ENCODE measurements at places on chromosomes 12 and 14.

DNA sequence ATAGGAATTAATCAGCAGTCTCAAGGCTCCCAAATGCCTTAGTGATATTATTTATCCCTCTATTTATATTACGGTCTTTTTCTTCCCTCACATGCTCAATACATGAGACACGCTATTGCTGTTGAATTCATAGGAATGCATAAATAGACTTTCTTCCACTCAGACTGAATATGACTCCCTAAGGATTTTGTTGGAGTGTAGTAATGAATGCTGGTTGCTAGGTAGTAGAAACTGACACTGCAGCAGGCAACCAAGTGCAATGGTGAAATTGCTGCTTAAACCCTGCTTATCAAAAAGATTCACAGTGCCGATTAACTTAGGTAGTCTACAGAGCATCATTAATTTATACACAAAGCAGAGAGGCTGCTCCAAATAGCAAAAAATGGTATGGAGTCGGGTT lies 168.2 kb downstream of the KCNC2 start:
- DNase-seq = no peak

GRCh38 chr14:97916669-97917568 lies 1119.7 kb downstream of the VRK1 start:
- DNase-seq = no peak

- peak; percentile 42 for DNase-seq
Observed at GRCh38 chr12:113208041-113208934, 13.0 kb upstream of the TPCN1 start.

DNA sequence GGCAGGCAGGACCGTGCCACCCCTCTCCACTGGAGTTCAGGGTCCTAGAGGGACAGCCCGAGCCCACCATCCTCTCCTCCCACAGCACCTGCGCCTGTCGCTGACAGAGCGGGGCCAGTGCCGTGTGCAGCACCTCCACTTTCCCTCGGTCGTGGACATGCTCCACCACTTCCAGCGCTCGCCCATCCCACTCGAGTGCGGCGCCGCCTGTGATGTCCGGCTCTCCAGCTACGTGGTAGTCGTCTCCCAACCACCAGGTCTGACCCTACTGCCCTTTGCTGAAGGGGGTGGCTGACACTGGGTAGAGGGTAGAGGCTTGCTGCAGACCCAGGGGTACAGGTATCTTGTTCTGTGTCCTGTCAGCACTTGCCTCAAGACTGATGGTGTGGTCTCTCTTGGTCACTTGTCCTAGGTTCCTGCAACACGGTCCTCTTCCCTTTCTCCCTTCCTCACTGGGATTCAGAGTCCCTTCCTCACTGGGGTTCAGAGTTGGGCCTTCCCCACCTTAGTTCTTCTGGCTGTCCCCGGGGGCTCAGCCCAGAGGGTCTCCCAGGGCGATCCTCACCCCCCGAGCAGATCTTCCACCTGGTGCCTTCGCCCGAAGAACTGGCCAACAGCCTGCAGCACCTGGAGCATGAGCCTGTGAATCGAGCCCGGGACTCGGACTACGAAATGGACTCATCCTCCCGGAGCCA lies 42.0 kb downstream of the SH2B3 start:
- DNase-seq = no peak

GRCh38 chr12:774051-774614 lies 21.8 kb downstream of the WNK1 start:
- DNase-seq = no peak

GRCh38 chr14:77722301-77722700 lies 14.4 kb downstream of the SLIRP start:
- no peak for DNase-seq

DNA sequence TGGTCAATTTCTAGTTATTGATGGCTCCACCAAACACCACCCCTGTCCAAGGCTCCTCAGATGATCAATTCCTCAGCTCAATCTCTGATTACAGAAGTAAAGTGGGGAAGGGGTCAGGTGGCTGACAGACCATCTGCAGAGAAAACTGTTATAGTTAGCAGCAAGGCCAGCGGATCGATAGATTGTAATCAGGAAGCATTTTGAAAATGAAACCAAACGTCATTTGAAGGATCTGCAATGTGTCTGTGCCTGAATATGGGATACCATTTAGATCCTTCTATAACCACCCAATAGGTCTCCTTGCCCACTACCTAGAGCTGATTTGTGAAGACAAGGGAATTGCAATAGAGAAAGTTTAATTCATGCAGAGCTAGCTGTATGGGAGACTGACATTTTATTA lies 11.6 kb downstream of the HCAR2 start:
- no peak for DNase-seq

GRCh38 chr12:29796823-29797263 lies 13.1 kb upstream of the TMTC1 start:
- no peak for DNase-seq

GRCh38 chr12:90124289-90124688 lies 415.7 kb upstream of the ATP2B1 start:
- DNase-seq = no peak

- DNase-seq = no peak
Observed at GRCh38 chr12:70449753-70450341, 83.8 kb downstream of the KCNMB4 start.

DNA sequence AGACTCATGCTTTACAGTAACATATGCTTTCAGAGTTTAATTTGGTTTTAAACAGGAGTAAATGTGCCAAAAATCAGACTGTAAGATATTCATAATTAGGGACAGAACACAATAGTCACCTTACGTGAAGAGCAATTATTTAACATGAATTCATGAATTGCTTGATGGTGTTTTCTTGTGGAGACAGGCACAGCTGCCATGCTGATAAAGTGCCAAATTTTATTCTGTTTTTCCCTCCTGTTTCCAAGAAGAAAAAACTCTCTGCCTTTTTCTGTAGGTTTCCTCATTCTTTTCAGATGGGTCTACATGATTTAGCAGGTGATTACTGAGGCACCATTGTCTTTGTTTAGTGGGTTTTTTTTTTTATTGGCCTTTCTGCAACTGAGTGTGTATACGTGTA lies 80.1 kb downstream of the C12orf42 start:
- DNase-seq = no peak

GRCh38 chr12:119949594-119949993 lies 39.4 kb upstream of the BICDL1 start:
- no peak for DNase-seq

DNA sequence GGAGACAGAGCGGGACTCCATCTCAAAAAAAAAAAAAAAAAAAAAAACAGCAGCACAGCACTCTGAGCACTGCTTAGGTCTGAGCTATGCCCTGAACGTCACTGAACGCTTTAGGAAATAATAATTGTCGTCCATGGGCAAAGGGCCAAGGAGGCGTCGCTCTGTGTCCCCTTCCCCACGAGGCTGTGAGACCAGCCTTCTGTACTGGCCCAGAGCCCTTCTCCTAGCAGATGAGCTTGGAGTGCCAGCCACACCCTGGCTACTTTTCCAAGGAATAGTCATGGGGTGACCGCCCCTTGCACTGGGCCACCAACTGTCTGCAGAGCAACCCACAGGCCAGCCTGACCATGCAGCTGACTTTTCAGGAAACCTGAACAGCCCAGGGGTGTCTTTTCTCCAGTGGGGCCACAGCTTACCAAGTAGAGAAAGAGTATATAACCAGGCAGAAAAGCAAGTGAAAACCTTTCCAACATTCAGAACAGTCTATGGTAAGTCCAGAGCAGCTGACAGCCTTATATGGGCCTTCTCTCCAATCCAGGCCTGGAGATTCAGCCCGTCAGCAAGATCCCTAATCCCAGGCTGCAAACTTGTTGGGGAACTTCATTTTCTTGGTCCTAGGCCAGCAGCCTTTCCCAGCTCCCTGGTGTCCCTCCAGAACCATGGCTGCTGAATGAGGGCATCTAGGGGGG lies 28.5 kb downstream of the CD9 start:
- DNase-seq = no peak

GRCh38 chr12:123721245-123721644 lies 9.1 kb downstream of the ATP6V0A2 start:
- DNase-seq = no peak

DNA sequence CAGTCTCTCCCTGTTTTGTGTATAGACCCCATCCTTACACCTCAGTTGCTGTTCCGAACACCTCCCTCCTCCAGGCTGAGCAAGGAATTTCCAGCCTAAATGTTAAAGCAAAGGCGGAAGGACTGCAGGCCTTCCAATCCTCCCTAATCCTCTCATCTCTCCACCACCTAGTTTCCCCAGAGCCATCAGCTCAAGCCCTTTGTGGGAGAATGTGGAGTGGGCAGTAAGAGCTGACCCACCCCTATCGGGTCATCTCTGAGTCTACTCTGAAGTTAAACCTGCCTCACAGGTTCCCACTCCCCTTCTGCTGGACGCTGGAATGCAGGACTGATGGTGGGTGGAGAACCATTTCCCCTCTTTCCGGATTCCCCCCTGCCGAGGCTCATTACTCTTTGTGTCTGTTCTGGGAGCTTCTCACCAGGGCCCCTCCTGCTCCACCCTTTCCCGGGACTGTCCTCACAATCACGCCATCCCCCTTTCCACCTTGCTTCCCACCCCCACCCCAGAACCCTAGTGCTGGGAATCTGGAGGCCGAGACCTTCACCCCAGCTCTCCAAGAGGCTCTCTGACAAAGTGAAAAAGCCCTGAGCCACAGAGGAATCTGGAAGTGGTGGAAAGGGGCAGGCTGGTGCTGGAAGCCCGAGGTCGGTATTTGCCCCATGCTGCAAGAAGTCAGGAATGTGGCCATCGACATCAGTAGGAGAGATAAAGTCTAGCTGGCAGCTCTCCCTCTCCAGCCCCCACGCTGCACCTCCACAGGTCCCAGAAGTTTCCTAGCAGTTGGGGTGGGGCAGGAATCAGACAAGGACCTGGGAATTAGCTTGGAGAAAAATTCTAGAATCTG lies 3.3 kb upstream of the KRT18 start:
- no peak for DNase-seq

DNA sequence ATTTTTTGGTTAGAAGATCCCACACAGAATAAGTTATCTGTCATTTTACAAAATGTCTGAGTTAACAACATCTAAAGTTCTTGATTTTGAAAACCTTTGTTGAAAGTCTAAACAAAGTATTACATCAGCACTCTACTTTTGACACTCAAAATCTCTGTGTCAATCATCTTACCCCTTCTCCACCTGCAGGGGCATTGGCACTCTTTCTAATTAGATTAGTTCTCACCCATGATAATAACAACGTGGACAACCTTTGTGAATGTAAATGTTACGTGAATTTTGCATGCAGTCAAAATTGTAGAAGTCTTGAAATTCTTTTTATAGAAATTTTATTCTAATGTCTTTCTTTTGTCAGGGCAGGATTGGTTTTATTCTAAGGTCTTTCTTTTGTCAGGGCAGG lies 33.5 kb upstream of the PPFIA2 start:
- no peak for DNase-seq

DNA sequence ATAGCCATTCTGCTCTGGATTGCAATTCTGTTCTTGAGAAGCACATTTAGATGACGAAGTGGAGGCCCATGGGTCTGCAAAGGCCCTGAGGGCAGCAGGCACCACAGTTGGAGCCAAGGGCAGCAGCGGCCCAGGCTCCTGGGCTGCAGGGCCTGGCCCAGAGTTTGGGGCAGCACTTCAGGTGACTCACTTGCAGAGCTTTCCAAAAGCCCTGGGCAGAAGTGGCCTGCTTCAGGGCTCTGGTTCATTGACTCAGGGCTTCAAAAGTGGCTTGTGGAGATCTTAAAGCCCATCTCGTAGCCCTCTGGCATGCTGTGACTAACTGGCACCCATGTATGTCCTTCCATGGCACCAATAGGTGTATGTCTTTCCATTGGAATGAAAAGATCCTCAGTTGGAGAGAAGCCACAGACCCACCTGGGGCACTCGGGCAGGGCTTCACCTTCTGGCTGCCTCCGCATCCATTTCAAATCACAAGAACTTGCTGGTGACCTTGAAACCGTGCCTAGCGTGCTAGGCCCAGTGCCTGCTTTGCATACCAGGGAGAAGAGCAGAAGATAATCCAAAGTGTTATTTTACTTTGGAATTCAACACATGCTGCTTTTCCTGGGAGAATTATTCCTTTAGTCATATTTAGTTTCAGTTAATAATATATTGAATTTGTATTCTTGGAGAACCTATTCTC lies 106.7 kb downstream of the PRMT8 start:
- no peak for DNase-seq

DNA sequence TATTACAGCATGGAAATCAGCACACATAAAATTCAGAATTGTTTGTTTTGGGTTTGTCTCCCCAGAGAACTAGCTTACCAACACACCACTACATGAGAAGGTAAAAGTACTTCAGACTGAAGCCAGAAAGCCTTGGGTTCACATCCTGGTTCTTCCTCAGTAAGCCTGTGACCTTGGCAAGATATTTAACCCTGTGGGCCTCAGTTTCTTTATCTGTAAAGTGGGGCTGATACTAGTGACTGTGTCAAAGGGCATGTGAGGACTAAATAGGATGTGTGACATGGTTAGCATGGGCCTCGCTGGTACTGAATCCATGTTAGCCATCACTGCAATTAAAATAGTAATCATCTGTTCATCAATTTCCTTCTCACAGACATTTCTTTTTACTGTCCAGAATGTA lies 366.1 kb downstream of the MED13L start:
- no peak for DNase-seq

- DNase-seq = no peak
Observed at GRCh38 chr14:73460691-73461127, 2.4 kb upstream of the NUMB start.

DNA sequence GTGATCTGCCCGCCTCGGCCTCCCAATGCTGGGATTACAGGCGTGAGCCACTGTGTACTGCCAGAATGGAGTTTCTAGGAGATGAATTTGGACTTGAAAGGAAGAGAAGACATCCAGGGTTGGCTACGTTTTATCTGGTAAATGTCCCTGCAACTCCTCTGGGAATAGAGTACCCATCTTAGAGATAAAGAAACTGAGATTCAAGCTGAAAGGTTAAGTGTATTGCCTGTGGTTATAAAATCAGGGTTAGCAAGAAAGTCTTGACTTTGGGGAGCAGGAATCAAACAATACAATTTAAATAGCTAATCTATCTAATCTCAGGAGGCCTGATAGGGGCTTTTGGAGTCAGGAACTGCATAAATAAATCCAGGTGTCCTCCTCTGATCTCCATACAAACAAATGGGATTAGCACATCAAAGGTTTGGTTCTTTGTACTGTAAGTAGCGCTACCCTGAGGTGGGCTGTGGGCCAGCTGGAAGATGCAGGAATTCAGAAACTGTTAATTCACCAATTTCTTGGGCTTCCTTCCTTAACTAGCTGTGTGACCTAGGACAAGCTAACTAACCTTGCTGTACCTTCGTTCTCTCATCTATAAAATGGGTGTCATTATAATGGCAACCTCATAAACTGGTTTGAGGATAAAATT lies 45.1 kb downstream of the TBX3 start:
- DNase-seq = no peak

GRCh38 chr14:77099425-77100167 lies 1.5 kb downstream of the CIPC start:
- DNase-seq = no peak
